ENCODE measurements at places on chromosomes 1 and 21. TPM values are rescaled to one million over a fixed set of nuclear protein-coding genes. Genes with fewer than 3 reads are reported as not detected.

SLC1A7 gene
- total RNA-seq, result 1.6 TPM

GRCh38 chr1:159168043-159168442 lies 3.4 kb upstream of the CADM3 start:
- no peak for DNase-seq

CCDC27 gene
- total RNA-seq, result not detected

CLEC20A gene
- not detected for total RNA-seq

- no peak for DNase-seq
These were observed 70.4 kb downstream of the MPZL1 start for GRCh38 chr1:167792188-167792565.

DNA sequence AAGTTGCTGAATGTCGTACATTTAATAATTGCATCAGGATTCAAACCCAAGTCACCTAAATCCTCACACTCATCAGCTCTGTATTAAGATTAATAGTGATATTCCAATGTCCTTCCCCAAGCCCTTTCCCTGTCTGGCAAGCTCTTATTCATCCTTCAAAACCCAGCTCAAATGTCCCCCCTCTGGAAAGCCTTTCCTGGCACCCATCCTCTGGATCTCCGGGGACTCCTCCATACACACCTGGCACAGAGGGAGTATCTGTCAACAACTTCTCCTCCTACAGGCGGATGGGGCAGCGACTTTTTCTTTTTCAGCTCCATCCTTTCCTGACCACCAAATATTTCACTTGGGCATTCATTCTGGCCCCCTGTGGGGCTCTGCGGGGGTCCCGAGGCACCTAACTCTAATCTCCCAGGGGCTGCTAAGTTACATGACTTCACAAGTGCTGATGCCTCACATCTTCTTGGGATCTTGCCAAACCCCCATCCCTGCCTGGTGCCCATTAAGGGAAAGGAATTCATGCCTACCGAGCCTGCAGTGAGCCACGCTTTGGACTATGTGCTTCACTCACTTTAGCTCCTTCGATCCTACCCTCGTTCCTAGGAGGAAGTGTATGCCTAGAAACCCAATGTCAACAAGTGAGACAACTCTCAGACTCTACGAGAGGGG lies 15.2 kb downstream of the TINAGL1 start:
- DNase-seq, result no peak

DNA sequence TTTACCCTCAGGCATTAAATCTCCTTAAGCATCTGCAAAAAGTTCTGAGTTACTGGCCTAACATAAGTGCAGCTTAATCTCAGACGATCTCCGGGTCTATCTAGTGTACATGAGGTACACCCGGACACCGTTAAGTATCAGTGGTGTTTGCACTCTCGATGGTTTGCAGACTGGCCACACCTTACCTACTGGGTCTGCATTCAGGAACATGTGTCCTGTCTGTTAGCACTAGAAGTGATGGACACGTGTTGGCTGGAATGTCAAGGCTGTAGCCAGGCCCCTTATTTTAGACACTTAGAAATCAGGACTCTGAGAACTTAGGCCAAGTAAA lies 783 bp upstream of the AGL start:
- peak; percentile 9 for DNase-seq

DNA sequence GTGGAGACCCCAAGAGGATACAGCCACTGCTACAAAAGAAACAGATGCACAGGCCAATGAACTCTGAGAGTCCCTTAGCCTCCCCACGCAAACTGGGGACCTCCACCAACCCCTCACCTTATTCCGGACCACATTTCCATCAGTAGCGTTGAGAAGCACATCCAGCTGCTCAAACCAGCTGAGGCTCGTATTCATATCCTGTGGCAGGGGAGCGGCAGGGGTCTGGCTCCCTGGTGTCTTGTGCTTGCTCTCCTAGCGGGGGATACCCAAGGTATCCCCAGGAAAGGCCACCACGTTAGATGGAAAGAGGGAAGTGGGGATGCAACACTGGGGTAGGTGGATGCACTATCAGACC lies 481 bp downstream of the CCDC163 start:
- DNase-seq, result no peak

GRCh38 chr1:78092643-78093042 lies 46.9 kb downstream of the GIPC2 start:
- no peak for DNase-seq

RCOR3 gene
- total RNA-seq, result 70.2 TPM

GRCh38 chr1:17633654-17634053 lies 94.2 kb downstream of the ARHGEF10L start:
- DNase-seq, result no peak

DNA sequence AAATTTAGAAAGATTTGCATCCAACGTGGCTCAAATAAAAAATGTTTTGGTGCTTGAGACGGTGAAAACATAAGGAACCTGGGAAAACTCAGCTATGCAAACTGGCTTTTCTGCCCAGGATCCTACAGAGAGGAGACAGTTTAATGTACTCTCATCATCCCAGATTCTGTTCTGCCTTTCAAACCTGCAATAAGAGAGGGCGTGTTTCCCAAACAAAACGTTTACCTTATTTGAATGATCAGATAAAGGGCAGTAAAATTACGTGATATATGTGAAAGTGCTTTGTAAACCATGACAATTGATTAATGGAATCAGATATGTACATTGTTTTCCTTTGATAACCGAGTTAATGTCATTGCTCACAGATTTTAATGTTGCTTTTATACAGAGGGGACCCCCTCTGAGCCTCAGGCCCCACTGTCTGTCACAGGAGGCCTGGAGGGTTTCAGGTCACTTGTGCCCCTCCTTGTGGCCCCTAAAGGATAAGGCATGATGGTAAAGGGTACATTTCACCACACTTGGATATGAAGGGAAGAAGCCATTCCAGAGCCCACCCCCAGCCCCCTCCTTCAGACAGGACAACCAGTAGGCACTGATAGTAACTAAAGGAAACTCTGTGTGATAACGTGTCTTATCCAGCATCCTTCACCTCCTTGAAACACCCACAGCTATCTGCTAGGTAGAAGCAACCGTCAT lies 157.6 kb downstream of the EDEM3 start:
- DNase-seq, result no peak

DNA sequence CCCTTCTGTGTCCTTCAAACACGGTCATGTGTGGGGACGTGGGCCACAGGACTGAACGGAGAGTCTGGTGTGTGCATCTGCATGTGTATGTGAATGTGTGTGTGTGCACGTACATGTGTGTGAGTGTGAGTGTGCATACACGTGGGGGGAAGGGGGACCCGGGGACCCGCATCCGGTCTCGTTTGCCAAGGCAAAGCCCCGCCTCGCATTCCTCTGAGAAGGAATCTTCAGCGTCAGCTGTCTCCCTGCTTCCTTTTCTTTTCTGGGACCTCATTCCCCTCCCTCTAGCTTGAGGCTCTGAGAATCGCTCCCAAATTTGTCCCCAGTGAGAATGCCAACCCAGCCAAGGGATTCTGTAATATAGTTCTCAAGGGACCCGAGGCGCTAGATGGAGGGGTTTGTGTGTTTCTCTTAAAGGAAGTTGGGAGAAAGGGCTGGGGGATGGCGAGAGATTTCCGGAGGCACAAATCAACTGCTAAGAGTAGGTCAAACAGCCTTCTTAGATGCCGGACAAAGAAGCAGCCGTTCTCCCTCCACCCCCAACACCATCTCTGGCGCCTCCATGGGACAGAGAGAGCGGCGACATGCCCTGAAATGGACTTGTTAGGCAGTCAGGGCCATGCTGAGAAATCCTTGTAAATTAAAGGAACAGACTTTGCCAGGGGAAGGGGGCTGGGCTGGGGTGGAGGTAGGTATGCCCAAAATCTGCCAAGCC lies 6.6 kb downstream of the IFFO2 start:
- no peak for DNase-seq

DNA sequence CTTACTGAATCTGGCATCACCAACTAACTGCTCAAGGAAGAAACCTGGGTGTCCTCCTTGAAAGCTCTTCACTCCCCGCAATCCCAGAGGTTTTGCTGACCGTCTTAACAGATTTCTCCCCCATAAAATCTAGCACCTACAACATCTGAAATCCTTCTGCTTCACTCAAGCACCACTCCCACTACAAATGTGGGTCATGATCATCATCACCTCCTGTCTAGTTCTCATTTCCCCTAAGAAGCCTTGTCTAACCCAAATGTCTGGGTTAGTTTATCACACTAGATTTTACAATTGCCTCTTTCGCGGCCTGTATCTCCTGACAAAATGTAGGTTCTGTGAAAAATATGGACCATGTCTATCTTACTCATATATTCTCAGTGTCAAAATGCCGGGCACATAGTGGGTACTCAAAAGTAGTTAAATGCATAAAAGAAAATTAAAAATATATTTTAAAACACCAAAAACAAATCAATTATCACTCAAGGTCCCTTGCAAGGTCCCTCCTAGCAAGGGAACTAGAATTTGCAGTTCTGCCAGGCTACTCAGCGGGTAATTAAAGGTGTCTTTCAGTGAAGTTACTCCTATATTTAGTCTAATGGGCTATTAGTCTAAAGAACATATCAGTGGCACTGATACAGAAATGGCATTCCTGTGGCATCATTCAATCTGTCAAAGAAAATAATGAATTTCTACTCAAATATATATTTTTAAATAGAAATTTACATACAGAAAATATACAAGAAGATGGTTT lies 19.6 kb downstream of the C21orf91 start:
- no peak for DNase-seq

GRCh38 chr1:27141266-27142003 lies 13.5 kb downstream of the SLC9A1 start:
- peak; percentile 68 for DNase-seq

GRCh38 chr1:231776757-231777062 lies 150.1 kb downstream of the DISC1 start:
- DNase-seq, result no peak

DNA sequence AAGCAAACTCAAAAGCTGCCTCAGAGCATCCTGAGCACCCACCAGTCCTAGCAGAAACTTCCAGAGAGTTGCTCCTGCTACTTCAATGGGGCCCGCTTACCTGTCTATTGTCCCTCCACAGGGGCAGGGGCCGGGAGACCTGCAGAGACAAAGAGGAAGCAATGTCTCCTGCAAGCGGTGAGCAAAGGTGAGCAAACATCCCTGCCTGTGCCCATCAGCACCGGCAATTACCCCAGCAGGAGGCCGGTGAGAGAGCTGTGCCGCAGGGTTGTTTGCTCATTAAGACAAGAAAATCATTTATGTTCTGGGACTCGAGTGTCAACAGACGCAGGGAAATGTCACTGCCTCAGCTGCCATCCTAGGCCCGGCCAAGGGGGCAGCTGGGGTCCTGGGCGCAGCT lies 53.8 kb upstream of the TARDBP start:
- DNase-seq, result no peak

TNFRSF1B gene
- total RNA-seq, result 11.1 TPM

ABCG1 gene
- total RNA-seq, result 67.7 TPM

- DNase-seq, result no peak
These were observed 27.6 kb downstream of the SPATA21 start for GRCh38 chr1:16409536-16410152.

DNA sequence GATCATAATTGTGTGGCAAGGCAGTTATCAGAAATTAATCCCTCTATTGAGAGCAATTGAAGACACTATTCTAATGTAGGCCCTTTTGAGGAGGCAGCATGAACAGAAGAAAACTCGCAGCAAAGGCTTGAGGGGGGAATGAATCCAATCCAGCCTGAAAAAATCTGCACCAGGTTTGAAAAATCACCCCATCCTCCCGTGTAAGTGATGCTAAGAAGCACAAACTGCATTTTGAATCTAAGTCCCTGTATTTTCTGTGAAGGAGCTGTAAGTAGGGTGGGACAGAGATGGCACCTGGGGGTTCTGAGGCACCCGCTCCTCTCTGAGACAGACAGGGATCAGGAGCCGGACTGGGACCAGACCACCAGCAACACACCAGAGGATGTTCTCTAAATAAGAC lies at the start of gene CRB1:
TSS of gene CRB1 (plus strand) at position 241 of the 400 bp plus-strand sequence. CDS start 161 bp downstream, outside the sequence.
- DNase-seq, result no peak

PYHIN1 gene
- total RNA-seq, result 1.5 TPM

SLC9C2 gene
- total RNA-seq, result not detected

- peak; percentile 76 for DNase-seq
These were observed at the start of gene GFI1 for GRCh38 chr1:92486251-92487077. Gene GFI1 (minus strand): TSS chr1:92486925. CDS start chr1:92483487, 3,438 bp downstream.

DNA sequence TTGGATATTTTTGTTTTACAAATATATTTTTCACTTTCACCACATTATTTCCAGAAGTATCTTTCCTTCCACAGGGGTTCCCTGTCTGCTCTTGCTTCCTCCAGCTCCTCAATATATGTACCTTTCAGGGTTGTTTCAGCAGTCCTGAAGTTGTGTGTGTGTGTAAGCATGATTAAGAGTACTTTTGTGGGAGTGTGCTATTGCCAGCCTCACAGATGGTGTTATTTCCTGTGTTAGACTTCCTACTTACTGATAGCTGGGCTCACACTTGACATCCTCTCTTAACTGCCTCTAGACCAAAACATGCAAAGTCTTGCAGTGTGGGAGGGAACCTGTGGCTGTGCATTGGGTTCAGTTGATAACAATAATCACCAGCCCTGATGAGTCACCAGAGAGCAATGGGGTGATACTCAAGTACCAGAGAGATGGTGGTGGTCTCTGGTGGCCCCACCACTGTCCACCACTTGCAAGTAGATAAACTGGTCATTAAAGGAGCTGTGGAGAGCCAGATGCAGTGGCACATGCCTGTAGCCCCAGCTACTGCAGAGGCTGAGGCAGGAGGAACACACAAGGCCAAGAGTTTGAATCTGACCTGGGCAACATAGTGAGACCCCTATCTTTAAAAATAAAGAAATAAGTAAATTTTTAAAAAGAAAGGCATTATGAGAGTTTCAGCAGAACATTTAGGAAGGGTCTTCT lies 126.7 kb downstream of the NR5A2 start:
- peak; percentile 17 for DNase-seq

DNA sequence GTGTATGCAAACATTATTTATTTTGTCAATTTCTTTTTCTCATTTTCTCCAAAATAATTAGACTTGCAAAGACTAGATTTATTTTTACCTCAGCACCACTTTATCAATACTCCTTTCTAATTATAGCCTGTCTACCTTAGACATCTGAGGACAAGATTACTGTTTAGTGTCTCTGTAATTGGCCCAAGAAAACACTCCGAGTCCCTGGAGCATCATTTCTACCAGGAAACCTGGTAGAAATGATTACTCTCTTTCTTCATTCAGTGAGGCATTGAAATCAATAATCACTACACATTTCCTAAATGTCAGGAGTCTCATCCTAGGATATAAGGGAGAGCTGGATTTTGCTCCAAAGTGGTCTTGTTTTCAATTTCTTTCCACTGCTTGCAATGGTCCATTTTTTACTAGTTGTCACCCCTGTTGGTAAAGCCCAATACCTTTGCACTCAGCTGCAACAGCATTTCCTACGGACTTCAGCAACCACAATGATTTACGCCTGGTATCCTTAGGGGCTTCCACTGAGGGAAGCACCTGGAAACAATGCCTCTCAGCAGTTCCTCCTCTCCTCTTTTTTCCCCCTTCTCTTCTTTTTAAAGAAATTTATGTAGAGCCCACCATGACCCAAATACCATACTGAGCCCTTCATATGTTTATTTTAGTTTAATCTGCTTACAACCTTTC lies 64.6 kb downstream of the GRIK1 start:
- no peak for DNase-seq

- DNase-seq, result no peak
These were observed 7.9 kb upstream of the HCRTR1 start for GRCh38 chr1:31609514-31610118.

- no peak for DNase-seq
These were observed 597.1 kb upstream of the USP24 start for GRCh38 chr1:55812281-55812680.

FAM72D gene
- total RNA-seq, result not detected
